EH (cell line): ENCODE measurements at places on chromosomes 4 and X.

- no peak for DNase-seq
Measured at GRCh38 chrX:86714441-86714840, 566.2 kb downstream of the DACH2 start.

DNA sequence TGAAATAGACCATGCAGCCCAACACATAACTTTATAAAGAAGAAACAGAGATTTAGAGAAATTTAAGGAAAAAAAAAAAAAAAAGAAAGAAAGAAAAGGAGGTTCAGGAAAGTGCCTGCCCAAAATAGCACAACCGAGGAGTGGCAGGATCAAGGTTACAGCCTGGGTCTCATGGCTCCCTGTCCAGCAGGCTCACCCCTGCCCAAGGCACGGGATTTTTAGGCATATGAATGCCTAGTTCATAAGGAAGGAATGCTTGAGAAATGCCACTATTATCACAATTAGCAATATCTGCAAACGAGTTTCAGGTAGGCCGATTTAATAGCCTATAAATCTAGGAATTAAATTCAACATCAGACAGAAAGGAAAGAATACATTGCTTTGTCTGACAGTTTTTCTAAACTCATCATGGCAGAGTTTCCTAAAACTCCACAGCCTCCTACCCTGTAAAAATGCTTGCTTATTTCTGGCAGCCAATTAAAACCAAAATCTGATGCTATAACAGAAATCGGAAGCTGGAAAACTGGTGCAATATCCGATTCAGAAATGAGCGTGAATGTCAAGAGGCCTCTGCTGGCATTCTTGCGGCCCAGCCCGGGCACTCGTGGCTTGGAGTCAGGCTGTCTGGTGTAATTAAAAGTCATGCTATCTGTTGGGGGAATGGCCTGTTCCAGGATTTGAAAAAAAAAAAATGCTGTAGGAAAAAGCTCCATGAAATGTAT, 63.5 kb downstream of the GEMIN8 start:
- no peak for DNase-seq

- no peak for DNase-seq
Measured at GRCh38 chr4:186534056-186534455, 21.3 kb downstream of the MTNR1A start.

- no peak for DNase-seq
Measured at GRCh38 chr4:139011225-139011950, 4.2 kb upstream of the NOCT start.

- peak; percentile 38 for DNase-seq
Measured at GRCh38 chr4:92231511-92231910, 72.3 kb upstream of the GRID2 start.

DNA sequence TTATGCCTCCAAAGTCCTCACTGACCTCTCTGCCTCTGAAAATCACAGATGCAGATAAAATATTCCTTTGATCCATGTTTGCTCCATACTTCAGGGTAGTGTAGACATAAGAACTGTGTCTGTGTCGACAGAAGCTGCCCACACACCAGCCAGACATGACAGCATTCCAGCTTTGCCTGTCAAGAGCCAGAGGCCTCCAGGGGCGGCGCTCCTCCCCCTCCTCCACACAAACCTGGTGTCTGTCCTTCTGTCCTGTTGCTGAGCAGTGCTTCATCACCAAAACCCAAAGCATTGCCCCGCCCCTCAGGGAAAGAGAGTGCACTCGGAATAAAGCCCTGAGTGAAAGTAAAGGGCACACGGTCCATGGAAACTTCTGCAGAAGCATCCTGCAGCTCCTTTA, 379.4 kb downstream of the FBXW7 start:
- no peak for DNase-seq

- DNase-seq, result no peak
Measured at GRCh38 chrX:2311501-2311900, 189.3 kb downstream of the DHRSX start.

DNA sequence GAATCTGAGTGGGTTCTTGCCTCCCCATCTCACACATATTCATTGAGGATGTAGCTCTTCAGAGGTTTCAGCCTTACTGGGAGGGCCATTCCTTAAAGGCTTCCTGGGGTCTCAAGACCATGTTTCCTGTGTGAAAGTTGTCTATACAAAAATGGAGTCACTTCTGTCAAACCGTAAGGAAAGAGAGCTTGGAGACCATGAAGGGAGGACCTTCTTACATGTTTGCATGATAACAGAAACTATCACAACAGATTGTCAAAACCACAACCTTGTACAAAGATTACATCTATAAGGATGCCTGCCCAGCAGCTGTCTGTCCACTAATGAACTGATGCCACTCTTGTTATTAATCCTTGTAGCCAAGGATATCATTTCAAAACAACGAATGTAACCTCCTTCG, 139.3 kb downstream of the PDE5A start:
- DNase-seq, result no peak

- DNase-seq, result no peak
Measured at GRCh38 chrX:38045538-38046096, 39.3 kb downstream of the SYTL5 start.

DNA sequence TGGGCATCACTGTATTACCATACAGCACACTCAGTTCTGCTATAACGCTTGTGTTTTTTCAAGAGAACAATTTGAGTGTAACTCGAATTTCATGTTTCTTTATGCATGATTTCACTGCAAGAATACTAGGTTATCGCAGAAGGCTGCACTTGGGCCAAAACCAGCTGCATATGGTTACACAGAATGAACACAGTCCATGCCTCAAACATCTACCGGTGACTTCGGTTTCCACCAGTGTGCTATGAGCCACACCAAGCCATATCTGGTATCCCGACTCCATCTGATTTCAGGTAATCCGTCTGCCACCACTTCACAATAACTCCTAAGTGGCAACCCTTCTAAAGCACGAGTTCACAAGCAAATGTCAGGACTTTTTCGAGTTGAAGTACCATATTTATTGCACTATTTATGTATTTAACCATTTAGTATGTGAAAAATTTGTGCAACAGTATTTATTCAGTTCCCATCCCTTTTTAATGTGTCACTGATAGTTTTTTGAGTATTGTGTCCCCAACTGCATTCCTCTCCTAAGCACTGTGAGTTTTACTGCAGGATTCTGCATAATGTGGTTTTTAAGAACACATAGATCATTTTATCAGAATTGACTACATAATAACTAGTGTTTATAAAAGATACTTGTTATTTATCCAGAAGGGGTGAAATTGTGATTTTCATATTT, 111.8 kb downstream of the APBB2 start:
- peak; percentile 16 for DNase-seq

GRCh38 chrX:41889317-41890025, 33.9 kb downstream of the CASK start:
- peak; percentile 49 for DNase-seq

DNA sequence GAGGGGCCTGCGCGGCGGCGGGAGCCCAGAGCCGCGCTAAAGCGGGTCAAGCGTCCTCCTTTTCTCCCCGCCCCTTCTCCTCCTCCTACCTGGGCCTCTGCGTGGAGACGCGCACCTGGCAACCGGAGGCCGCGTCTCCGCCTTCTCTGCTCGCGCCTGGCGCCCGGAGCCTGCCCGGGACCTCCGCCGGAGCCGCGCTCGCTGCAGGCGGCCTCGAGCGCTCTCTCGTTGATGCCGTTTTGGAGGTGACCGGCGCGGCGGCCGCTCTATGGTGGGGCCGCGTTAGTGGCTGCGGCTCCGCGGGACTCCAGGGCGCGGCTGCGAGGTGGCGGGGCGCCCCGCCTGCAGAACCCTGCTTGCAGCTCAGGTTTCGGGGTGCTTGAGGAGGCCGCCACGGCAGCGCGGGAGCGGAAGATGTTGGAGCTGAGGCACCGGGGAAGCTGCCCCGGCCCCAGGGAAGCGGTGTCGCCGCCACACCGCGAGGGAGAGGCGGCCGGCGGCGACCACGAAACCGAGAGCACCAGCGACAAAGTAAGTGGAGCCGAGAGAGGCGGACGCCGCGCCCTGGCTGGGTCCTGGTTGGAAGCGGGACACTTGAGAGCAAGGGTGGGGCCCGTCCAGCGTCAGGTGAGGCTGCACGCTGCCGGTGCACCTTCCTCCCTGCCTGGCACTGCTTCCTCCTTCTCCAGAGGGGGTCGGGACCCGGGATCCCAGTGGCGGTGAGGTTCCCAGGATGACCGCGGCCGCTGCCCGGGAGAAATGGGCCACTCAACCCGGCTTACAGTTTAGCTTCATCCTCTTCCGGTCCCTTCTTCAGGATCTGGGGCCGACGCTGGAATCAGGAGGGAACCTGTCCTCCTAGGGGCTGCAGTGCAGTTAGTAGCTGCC, at the start of gene CDS1:
CDS1 (plus strand) TSS at position 140 of the 888 bp plus-strand sequence; CDS start at position 415, 275 bp downstream.
- DNase-seq, result peak; percentile 7

DNA sequence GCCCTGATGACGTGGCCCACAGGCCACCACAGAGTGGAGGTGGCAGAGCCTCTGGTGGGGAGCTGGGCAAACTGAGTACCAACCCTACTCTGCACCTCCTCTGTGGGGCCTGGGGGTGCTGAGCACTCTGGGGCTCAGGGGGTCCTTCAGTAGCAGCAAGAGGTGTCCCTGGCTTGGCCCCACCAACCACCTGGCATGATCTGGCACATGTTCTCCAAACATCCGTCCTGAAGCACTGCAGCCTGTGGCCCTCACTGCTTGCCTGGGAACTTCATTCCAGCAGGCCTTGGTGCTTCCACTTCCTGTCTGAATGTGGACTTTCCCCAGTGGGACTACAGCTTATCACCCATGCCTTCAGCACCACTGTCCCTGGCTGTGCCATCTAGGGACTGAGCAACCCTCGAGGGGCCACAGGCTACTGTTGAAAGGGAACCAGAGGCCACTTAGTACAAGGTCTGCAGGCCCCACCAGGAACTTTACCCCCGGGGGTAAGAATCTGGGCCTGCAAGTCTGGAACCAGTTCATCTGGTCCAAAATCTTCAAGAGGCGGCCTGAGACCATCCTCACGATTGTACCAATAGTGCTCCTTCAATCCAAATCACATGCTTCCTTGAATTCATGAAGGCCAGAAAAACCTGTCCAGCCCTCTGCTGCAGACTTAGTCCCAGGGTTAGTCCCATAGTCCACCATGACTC, 13.2 kb downstream of the TNIP2 start:
- no peak for DNase-seq

DNA sequence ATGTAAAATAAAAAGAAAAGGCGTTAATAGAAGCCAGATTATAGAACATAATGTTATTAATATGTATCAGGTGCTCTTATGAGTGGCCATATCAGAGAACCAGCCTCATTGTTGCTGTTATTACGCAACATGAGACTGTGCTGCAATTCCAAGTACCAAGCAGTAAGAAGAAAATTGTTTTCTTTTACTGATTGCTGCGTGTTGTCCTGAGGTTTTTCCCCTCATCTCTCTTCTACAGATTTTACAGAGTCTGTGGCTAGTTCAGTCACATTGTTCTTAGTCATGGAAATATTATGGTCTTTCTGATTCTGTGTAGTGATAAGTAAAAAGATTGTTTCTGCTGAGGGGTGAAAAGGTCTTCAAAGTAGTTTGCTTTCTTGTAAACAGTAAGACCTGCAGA, 55.9 kb downstream of the NPNT start:
- DNase-seq, result peak; percentile 64

DNA sequence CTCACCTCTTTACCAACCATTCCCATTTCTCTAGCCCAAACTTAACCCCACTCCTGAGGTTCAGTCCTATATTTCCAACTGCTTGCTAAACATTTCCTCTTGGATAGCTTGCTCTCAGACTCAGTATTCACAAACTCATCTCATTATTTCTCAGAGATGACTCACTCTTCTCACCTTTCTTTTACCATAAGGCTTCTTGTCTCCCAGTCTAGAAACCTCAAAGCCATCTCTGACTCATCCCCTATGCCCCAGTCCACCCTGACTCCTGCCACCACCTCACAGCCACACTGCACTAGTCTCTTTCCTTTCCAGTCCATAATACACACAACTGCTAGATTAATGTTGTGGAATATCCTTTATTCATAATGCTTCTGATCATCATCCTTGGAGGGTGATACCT, 4.8 kb downstream of the FRMPD3 start:
- DNase-seq, result no peak

- peak; percentile 47 for DNase-seq
Measured at GRCh38 chr4:155795991-155796390, 37.2 kb downstream of the GUCY1B1 start.

GRCh38 chrX:143536176-143536575, 18.9 kb upstream of the SPANXN3 start:
- DNase-seq, result no peak

GRCh38 chr4:169723207-169723965, 34.4 kb downstream of the HPF1 start:
- DNase-seq, result peak; percentile 21

- no peak for DNase-seq
Measured at GRCh38 chrX:77453190-77453589, 6.0 kb downstream of the FGF16 start.

DNA sequence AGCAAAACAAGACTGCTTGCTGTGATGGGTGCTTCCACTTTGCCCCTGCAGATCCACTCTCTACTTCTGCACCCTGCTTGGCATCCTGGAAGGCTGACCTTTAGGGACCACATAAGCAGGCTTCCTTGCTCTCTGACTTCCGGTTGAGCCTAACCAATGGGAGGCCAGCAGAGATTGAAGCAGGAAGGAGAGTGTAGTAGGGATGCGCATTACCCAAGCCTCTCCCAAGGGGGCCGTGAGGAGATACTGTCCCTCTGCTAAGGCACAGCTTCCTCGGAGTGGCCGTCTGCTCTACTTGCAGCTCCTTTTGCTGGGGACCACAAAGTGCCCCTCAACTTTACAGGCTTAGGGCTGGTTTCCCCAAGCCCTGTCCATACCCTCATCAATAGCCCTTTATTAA, 624.3 kb upstream of the TENM3 start:
- no peak for DNase-seq

DNA sequence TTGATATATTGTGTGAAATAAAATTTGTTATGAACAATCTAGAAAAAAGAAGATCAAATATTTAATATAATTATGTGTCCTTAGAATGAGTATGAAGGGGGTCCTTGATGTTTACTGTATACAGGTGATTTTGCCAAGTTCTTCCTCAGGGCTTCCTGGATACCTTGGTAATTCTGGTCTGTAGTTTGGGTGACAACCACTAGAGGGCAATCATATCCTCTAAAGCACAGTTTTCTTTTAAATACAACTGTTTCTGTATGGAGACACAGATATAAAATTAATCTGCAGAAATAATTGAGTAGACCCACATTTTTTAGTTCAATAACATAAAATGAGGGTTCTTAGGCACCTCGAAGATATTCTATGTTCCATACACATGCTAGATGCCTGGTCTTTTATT, 157.7 kb downstream of the SPANXN1 start:
- peak; percentile 1 for DNase-seq

GRCh38 chr4:76886848-76887441, 11.0 kb downstream of the SOWAHB start:
- DNase-seq, result no peak
